ENCODE measurements at places on chromosomes 6 and 20.

- no peak for DNase-seq
Observed at GRCh38 chr6:38982470-38982869, 66.1 kb upstream of the GLP1R start.

DNA sequence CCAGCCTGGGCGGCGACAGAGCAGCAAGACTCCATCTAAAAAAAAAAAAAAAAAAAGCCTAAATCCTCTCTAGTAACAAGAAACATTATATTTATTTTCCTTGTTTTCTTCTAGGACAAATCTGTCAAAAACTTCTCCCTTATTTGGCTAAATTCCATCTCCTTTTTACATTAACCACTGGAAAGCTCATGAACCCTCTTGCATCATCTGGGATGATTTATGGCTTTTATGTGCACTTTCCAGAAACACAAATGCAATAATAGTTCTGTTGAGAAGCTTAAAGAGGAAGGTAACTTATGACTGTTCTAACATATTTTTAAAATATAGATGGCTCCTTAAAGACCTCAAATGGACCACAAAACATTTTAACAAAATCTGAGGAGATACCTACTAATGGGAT lies 526.1 kb upstream of the SPTLC3 start:
- DNase-seq: no peak

GRCh38 chr6:77368660-77369313 lies 94.5 kb downstream of the HTR1B start:
- no peak for DNase-seq

GRCh38 chr20:19451231-19451922 lies 238.9 kb downstream of the SLC24A3 start:
- DNase-seq: no peak

GRCh38 chr6:7469696-7470095 lies 71.8 kb upstream of the DSP start:
- no peak for DNase-seq

DNA sequence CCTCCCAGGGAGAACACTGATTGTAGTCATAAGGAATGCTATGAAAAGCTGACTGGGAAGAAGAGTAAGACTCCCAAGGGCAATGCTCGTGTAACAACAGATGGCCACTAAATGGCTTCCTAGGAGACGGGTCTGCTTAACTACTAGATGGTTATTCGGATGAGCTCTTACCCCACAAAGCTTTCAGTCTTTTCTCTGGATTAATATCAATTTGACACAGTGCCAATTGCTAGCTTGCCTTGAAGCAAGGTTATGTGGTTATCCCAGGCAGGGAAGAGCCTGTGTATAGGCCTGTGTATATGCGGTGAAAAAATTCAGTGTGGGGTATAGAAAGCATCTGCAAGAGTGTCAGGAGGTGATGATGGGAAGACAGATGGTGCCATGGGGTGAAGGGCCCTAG lies 86.4 kb upstream of the NOX3 start:
- no peak for DNase-seq

DNA sequence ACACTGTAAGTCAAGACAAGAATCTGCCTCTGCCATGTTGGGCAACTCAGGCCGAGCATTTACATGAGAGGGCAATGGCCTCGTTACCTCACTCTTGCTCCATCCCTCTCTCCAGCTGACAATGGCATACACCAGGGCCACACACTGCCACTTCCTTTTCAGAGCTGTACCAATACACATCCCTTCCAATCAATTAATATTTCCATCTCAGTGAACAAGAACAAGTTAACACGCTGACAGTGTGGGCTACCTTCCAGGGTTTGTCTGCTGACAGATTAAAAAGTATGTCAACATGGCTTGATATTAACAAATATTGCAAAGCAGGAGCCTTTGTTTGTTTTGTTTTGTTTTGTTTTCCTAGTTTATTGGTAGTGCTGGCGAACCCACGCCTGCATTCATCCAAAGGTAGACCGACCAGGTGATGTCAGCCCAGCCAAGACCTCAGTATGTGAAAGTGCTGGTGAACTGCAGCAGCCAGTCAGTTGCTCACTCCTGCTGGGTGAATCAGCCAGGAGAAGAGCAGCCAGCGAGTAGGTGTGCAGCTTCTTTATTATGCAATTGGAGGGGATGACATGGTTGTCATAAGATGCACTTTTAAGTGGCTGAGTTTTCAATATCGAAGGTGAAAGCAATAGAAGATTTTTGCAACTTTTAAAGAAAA lies 487.3 kb upstream of the JARID2 start:
- DNase-seq: peak; percentile 57

DNA sequence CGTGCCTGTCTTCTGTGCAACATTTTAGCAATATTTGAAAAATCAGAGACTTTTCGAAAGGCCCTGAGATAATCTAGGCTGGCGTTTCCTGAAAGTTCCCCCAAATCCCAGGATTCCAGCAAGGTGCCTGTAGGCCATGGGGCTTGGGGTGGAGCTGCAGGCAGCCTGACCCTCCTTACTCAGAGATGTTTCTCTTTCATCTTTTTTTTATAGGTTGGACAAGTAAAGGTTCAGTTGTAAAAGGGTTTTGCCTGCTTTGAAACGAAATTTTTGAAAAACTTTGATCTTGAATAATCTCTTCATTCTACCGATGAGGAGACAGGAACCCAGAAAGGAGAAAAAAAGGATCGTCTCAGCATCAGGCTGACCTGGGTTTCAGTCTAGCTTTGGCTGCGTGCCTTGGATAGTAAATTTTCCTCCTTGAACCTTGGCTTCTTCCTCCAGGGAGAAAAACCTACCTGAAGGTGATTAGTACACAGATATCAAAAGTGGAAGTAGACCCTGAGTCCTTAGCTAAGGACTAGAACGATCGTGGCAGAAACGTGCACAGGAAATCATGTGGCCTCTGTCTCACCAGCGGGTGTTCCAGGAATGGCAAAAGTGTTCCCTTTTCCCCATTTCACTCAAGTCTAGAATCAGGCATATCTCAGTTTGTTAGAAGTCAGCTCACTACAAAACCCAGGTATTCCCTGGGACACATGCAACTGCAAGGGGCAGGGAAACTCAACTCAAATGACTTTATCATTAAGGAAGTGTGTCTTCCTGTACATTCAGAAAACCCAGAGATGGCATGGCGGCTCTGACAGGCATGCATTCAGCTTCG lies 128.2 kb upstream of the PTPN1 start:
- DNase-seq: peak; percentile 27

DNA sequence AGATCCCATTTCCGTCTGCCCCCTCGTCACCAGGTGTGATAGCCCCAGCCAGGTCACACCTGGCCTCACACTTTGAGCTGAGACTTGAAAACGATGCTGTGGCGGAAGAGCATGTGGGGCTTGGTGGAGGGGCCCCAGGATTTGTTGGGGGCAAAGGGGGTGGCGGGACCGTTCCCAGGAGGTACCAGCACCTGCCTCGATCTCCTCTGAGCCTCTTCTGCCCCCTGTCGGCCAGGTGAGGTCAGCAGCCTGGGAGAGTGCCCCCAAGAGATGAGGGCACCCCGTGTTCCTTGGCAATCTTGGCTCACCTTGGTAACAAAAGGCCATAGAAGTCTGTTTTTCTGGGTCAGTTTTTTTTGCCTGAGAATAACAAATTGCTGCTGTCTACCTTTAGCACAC lies 25.4 kb downstream of the SPATA2 start:
- DNase-seq: no peak

GRCh38 chr6:87068795-87069194 lies 26.1 kb downstream of the CGA start:
- no peak for DNase-seq

DNA sequence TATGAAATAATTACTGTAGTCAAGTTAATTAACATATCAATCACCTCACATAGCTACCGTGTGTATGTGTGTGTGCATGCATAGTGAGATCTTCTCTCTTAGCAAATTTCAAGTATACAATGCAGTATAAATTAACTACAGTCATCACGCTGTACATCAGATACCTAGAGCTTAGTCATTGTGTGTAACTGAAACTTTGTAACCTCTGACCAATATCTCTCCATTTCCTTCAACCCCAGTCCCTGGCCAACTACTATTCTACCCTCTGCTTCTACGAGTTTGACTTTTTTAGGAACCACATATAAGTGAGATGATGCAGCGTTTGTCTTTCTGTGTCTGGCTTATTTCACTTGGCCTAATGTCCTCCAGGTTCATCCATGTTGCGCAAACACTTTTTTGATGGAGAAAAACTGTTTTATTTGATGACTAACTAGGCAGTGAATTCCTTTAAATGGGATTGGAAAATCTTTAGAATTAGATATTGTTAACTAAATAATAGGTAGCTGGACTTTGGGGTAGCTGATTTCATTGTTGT lies 459.5 kb downstream of the DHX35 start:
- DNase-seq: no peak

- no peak for DNase-seq
Observed at GRCh38 chr6:33911488-33911887, 107.7 kb upstream of the MLN start.

GRCh38 chr20:46572153-46572552 lies 21.7 kb upstream of the OCSTAMP start:
- no peak for DNase-seq

GRCh38 chr6:167396659-167397490 lies 72.0 kb downstream of the TTLL2 start:
- no peak for DNase-seq

DNA sequence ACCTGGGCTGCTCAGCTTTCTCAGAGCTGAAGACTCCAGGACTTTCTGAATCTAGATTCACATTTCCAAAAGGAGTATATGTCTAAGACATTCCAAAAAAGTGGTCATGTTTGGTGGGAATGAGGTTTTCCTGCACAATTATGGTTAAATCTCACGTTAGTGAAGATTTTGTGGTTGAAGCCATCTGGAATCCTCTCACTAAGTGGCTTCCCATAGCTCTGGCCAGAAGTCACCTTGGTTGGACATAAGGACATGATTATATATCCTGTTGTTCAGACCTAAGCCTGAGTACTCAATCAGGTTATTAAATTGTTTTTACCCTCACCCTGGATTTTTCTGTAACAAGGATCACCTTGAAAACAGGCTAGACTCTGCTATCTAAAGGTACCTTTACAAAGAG lies 176.1 kb upstream of the PLN start:
- DNase-seq: no peak

- no peak for DNase-seq
Observed at GRCh38 chr20:59938221-59938620, 1.9 kb downstream of the PPP1R3D start.

- no peak for DNase-seq
Observed at GRCh38 chr20:16405254-16405653, 168.0 kb downstream of the KIF16B start.

DNA sequence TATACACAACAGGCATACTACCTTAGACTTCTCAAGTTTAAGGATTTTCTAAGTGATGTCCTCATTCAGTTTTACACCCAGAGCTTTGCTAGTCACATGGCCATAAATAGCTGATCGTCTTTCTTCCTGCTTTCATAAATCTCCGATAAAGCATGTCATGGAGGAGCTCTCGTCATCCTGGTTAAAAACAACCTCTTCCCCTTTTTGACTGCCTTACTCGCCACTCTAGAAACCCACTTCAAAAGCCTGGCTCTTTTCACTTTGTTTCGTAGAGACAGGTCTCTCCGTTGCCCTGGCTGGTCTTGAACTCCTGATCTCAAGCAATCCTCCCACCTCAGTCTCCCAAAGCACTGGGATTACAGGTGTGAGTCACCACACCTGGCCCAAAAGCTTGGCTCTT lies 67.0 kb upstream of the SMIM29 start:
- peak; percentile 5 for DNase-seq

GRCh38 chr20:62692176-62692575 lies 16.5 kb upstream of the NTSR1 start:
- DNase-seq: no peak

DNA sequence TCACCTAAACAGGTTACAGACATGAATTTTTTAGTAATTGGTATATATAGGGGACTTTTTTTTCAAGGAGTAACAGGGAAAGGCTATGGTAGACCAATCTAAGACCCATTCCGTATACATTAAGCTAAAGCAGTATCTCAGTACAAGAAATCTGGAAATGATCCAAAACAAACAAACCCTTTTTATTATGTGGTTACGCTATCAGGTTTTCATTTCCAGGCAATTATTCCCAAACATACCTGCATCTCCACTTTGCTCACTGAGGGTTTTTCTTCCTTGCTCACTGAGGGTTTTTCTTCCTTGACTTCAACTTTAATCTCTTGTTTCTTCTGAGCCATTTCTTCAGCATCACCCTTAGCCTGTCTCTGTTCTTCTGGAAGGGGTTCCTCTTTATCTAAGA lies 107.3 kb downstream of the EPB41L2 start:
- DNase-seq: no peak

DNA sequence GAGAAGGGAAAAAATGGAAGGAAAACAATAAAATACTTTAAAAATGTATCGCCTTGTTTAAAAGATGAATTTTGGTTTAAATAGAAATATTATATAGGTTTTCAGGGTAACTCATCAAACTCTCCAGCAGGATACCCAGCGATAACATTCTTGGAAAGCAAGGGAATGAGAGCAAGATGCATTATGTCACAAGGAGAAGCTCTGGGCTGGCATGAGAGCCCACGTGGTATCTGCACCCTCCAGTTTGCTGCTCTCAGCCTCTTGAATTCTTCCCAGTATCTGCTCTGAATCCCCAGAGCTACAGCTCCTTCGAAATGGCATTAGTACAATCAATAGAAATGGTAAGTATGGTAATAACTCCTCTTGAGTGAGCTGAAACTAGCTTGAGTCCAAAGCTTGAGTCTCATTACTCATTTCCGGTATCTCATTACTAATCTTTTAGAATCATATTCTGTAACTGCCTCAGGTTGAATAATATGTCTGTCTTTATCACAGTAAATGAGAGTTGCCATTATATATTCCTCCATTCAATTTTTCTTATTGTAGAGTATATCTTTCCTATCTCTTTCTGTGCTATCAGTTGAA lies 4.9 kb upstream of the TMEM242 start:
- no peak for DNase-seq

DNA sequence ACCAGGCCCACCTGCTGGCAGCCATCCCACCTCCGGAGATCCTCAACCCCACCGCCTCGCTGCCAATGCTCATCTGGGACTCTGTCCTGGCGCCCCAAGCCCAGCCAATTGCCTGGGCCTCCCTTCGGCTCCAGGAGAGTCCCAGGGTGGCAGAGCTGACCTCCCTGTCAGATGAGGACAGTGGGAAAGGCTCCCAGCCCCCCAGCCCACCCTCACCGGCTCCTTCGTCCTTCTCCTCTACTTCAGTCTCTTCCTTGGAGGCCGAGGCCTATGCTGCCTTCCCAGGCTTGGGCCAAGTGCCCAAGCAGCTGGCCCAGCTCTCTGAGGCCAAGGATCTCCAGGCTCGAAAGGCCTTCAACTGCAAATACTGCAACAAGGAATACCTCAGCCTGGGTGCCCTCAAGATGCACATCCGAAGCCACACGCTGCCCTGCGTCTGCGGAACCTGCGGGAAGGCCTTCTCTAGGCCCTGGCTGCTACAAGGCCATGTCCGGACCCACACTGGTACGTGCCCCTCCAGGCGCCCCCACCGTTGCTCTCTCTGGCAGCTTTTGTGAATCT lies 1.1 kb downstream of the SNAI1 start:
- DNase-seq: no peak

GRCh38 chr20:51542571-51543421 lies at the start of gene NFATC2:
Gene NFATC2, minus strand, starts transcription at chr20:51542719. Its CDS starts 220 bp downstream, at chr20:51542499.
- no peak for DNase-seq

DNA sequence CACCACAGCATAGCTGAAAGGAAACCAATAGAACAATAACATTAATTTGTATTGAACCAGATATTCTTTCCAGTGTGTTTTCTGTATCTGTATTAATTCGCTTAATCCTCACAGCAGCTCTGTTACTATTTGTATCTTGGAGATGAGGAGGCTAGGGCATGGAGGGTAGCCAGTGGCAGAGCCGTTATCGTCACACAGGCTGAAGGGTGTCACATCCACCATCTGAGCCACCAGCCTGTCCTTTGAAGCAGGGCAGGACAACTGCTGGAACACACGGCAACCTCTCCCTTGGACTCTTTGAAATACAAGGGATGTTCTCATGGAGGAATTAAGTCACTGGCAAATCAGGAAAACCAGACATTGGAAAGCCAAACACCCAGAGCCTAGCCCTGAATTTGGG lies 628.0 kb upstream of the CDH4 start:
- no peak for DNase-seq

All from stimulated activated CD4-positive, alpha-beta T cell treated with anti-CD3 and anti-CD28 coated beads, Interleukin-1b, Interleukin-23, amount 100 ng/mL, for 48 hours (primary cell).